Hepatocyte (in vitro differentiated cells): ENCODE measurements at places on chromosomes 6 and 20. TPM values are rescaled to one million over a fixed set of nuclear protein-coding genes. Genes with fewer than 3 reads are reported as not detected.

The PDE7B gene
- total RNA-seq, result 7.2 and 9.2 TPM in 2 replicates

The PHACTR1 gene
- 2.8 and 4.3 TPM in 2 replicates for total RNA-seq

The C20orf144 gene
- total RNA-seq, result 0.30 TPM in 1 of 2 replicates, not detected in the other

DNA sequence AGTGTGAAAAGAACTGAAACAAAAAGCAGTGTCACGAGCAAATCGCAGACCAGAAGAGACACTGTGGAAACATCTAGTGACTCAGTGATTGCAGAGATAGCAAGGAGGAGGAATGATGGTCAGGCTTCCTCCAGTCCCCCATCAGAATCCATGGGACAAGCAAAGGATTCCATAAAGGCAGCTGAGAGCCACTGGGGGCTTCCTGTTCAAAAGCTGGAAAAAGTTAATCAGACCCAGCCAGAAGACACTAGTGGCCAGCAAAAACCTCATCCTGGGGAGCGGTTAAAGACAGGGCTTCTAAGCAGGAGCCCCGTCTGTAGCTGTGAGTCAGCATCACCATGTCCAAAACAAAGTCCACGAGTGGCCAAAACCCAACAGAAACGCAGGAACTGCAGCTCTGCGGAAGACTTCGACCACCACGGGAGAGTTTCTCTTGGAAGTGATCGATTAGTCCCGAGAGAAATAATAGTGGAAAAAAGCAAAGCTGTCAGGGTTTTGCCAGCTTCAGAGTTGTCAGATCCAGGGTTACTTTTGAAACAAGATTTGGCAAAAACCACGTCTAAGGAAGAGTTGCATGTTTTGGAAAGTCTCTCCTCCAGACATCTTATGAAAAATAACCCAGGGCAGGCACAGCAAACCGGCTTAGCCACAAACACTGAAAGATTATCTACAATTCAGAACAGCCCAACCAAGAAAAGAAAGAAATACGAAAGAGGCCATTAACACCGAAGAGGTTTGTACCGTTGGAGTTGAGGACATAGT lies 51.0 kb downstream of the JAG1 start:
- no peak for DNase-seq

- DNase-seq, result no peak
Observed at GRCh38 chr6:168216751-168217191, 102.8 kb downstream of the DACT2 start.
